ENCODE measurements at places on chromosomes 12 and 14.

DNA sequence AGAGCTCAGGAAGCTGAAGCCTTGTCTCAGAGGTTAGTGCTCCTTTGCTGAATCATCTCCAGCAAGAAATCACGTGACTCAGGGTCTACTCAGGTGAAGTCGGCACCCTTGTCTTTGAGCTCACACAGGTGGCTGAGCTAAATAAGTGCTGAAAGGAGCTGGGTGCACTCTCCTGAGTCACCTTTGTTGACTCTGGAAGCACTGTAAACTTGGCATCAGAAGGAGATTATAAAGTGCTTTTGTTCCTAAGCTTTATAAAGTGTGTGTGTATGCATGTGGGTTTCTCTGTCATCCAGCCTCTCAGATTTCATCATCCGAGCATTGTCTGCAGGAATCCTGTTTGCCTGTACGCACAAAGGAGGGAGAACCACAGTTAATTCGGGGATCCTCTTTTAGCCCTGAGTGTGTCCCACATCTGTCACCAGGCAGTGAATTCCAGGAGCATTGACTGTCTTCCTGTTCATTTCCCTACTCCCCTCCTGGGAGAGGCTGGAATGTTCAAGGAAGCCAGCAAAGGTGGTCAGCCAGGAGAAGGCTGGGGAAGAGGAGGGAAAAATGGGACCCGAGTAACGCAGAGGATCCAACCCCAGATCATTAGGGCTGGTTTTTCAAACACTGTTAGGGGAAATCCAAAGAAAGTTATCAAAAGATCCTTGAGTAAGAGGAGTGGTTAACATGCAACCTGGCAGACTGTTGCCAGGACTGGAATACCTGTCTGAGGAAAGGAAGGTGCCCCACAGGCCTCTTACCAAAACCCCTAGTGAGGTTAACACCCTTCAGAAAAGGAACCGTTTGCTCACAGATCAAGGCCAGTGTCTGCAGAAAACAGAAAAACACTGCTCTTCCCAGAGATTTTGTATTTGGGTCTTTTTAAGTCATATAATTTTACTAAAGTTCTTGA, 157.5 kb upstream of the HIF1A start:
- DNase-seq, result peak; percentile 97

- DNase-seq, result peak; percentile 16
These were observed 38.3 kb downstream of the SSPN start for GRCh38 chr12:26233631-26234030.

GRCh38 chr12:60805364-60805763, 1209.5 kb downstream of the SLC16A7 start:
- no peak for DNase-seq

DNA sequence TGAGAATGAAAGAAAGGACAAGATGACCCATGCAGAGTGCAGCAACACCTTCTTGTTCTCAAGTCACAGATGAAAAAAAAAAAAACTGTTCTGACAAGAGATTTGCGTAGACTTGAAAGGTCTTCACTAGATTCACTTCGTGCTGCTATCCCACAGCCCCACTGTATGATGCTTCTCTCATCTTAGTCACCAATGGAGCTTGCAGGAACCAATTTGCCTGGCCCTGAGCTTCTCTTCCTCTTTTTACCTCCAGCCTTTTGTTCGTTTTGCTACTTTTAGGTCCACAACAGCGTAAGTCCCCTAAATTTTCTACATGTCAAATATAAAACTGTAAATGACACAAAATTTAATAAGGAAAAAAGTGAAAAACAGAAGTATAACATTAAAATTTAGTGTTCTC, 107.9 kb upstream of the NAP1L1 start:
- no peak for DNase-seq

DNA sequence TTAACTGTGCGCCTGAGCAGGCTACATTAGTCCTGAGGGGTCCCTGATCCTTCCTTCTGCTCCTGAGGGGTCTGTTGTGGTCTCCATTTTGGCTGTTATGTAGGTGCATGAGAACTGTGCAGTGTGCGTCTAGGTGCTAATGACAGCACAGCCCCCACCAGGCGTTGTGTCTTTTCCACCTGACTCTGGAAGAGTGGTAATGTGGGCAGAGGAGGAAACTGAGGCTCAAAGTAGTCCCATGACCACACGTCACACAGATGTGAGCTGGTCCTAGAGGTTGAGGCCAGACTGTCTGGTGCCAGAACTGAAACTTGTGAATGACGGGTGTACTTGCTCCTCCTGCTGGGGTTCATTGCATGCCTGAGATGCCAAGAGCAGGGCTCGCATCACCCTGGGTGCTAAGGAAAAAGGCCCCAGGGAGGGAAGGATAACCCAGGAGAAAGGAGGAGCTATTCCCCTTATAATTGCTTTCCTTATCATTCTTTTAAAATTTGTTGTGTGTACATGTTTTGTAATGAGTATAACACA, 111.8 kb downstream of the SLC25A47 start:
- no peak for DNase-seq

DNA sequence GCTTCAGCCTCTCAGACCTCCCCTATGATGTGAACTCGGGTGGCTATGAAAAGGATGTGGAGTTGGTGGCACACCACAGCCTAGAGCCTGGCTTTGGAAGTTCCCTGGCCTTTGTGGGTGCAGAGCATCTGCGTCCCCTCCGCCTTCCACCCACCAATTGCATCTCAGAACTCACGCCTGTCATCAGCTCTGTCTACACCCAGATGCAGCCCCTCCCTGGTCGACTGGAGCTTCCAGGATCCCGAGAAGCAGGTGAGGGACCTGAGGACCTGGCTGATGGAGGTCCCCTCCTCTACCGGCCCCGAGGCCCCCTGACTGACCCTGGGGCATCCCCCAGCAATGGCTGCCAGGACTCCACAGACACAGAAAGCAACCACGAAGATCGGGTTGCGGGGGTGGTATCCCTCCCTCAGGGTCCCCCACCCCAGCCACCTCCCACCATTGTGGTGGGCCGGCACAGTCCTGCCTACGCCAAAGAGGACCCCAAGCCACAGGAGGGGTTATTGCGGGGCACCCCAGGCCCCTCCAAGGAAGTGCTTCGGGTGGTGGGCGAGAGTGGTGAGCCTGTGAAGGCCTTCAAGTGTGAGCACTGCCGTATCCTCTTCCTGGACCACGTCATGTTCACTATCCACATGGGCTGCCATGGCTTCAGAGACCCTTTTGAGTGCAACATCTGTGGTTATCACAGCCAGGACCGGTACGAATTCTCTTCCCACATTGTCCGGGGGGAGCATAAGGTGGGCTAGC, 7.0 kb upstream of the RPS26 start:
- no peak for DNase-seq

GRCh38 chr12:109738878-109739665, 25.4 kb downstream of the FAM222A start:
- DNase-seq, result no peak

DNA sequence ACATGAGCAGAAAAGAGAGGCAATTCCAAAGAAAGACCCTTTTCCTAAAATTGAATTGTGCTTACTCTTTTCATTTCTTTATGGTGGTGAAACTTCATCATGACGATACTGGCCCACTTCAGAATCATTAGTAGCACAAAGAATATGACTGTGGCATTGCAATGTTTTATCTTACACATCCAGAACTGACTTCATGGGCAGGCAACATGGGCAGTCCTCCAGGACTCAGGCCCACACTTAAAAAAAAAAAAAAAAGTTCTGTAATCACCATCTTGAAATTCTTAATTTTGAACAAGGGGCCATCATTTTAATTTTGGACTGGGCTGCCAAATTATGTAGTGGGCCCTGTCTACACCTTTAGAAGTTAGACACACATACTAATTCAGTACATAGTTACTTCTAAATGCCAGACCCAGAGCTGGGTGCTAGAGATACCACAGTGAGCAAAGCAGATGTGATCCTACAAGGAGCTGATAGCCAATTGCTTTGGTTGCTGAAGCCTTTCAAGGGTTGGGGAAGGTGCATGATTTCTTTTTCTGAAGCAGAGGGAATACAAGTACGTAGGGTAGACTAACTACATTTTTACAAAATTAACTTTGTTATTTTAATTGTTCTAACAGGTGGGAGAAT, 35.2 kb downstream of the HELB start:
- no peak for DNase-seq

Data from MCF 10A (cell line).